Cortex of kidney (tissue), 1 donor: ENCODE measurements at places on chromosomes 12 and 14.

DNA sequence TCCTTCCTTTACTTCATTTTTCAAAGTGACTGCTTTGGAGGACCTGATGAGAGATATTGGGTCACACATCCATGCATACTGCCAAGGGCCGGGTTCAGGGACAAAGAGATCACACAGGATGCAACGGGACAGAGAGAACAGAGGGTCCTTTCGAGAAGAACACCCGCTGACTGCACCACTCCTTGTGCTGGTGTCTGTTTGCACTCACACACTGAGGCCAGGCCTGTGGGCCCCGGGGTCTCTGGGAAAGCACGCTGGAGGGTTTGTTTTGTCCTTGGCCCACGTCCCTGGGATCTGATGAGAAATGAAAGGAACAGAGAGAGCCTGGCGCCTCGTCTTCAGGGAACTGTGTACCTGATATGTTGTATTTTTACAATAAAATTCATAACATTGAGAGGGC is 42.2 kb downstream of the PAH start:
- no peak for DNase-seq

- no peak for DNase-seq
Measured at GRCh38 chr12:91364471-91365184, 182.0 kb upstream of the DCN start.

- DNase-seq = no peak
Measured at GRCh38 chr14:68284333-68284732, 464.8 kb downstream of the RAD51B start.

DNA sequence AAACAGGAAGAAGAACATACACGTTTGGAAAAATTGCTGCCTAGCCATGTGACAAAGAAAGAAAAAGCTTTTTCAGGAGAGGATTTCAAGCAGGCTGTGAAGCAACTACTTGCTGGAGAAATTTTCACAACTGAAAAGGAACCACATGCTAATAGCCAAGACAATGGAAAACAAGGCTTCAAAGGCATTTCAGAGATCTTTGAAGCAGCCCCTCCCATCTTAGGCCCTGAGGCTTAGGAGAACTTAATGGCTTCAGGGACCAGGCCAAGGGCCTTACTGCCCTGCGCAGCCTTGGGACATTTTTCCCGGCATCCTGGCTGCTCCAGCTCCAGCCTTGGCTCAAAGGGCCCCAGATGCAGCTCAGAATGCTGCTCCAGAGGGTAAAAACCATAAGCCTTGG is 255.9 kb upstream of the ARID2 start:
- no peak for DNase-seq

DNA sequence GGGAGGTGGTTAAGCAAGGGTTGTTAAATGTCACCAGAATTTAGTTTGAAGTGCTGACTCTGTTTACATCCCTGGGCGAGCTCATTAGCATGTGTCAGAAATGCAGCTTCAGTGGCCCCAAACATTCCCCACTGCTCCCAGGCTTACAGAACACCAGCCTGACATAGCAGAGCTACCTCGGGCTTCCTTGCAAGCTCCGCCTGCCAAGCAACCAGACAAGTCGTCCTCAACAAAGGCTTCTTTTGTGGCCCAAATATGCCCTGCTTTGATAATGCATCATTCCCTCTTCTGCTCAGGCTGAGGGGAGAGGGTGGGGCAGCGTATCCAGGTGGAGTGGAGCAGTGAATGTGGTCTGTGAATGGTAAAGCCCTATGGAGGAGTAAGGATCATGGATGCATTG is 28.0 kb downstream of the ERH start:
- DNase-seq = no peak

DNA sequence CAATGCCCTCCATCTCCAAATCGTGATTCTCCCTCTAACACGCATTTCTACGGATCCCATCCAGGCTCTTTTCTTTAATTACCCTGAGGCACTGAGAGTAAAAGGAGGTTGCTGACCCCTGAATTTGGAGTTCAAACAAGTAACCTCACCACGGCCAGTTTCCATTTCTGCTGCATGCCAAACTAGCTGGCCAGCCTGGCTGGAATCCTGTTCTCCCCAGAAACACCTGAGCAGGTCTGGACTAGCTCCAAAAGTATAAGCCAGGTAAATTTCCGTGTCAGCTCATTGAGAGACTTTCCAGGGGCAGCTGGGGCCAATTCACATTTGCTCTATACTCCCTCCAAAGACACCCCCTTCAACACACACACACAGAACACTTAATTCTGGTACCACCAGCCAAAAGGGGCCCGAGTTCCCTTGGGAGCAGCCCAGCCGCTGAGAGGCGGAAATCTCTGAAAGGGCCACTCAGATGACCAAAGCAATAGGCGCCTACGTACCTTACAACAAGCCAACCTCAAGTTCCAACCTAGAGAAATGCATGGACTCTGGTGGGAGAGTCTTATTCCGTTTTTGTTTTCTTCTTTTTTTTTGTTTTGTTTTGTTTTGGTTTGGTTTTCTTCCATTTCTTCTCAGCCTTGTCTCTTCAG is 131.4 kb downstream of the NDUFA12 start:
- DNase-seq = no peak

DNA sequence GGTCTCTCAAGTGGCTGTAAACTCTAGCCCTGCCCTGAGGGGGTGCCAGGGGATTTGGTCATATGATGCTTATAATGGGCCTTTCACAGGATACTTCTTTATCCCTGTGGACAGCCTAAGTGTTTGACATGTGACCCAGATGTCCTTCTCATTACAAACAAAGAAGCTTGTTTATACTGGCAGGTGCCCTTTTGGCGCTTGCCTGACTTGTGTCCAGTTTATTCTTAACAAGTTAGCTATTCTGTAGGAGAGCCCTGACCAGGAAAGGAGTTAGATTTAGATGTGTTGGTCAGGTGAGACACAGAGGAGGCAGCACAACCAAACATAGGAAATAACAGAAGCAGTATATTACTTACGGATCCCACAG is 51.9 kb downstream of the CCDC91 start:
- no peak for DNase-seq

GRCh38 chr14:99272899-99273765 is 1.1 kb upstream of the BCL11B start:
- DNase-seq = no peak

- no peak for DNase-seq
Measured at GRCh38 chr14:53510281-53510912, 357.3 kb upstream of the DDHD1 start.

GRCh38 chr14:32412532-32412931 is 83.4 kb downstream of the AKAP6 start:
- DNase-seq = no peak

GRCh38 chr12:124852329-124852831 is 11.3 kb downstream of the SCARB1 start:
- DNase-seq = no peak

- DNase-seq = no peak
Measured at GRCh38 chr12:52366738-52367485, at the start of gene KRT85. Gene KRT85 (minus strand): TSS chr12:52367481. CDS start chr12:52367405, 76 bp downstream.

DNA sequence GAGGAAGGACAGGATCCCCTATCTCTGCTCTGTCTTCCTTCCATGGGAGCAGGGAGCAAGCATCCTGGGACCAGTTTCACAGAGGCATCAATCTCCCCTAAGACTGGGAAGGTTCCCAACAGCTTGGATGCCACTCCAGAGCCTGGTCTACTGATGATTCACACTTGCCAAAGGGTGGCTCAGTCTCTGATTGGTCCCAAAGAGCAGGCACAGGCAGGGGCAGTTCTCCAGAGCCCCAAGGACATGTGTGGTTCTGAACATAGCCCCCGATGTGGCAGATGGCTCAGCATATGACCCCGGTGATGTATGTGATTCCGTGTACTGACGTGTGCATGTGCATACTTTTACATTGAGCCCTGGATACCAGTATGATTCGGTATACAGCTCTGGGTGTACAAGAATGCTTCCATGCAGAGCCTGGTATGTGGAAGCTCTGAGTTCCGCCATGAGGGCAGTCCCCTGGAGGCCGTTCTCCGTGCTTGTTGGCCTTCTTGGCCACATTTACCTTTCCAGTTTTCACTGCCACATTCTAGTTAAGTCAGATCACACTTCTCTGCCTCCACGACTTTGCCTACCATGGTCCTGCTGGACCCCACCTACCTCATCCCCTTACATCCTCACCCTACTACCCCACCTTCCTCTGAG is 21.2 kb downstream of the ITGA7 start:
- DNase-seq = no peak

GRCh38 chr14:68262567-68262966 is 443.0 kb downstream of the RAD51B start:
- DNase-seq = no peak

GRCh38 chr14:104865081-104865630 is at the start of gene CEP170B:
Gene CEP170B (plus strand): TSS chr14:104865268. CDS start chr14:104868451, 3,183 bp downstream.
- DNase-seq = no peak

- DNase-seq = no peak
Measured at GRCh38 chr12:112153893-112154219, 28.5 kb downstream of the TRAFD1 start.

- DNase-seq = no peak
Measured at GRCh38 chr12:24185782-24186181, 236.3 kb upstream of the SOX5 start.

GRCh38 chr12:29277231-29277630 is 103.7 kb downstream of the ERGIC2 start:
- DNase-seq = no peak

GRCh38 chr12:7197841-7198240 is 8.4 kb downstream of the PEX5 start:
- no peak for DNase-seq

DNA sequence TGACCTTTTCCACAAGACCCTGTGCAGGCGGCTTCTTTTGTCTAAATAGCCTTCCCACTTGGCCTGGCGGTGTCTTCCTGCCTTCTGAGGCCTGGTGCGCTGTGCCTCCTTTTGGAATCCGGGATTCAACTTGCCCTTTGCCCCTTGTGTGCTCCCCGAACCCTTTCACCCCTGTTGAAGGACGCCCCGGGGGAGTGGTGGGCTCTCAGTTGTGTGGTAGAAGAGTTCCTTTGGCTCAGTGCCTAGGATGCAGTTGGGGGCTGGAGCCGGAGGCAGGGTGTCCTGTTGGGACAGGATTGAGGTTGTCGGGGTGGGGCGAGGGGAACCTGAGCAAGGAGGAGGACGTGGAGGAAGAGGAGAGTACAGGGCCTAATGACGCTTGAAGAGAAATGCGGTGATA is 34.5 kb downstream of the KLC1 start:
- DNase-seq = no peak

DNA sequence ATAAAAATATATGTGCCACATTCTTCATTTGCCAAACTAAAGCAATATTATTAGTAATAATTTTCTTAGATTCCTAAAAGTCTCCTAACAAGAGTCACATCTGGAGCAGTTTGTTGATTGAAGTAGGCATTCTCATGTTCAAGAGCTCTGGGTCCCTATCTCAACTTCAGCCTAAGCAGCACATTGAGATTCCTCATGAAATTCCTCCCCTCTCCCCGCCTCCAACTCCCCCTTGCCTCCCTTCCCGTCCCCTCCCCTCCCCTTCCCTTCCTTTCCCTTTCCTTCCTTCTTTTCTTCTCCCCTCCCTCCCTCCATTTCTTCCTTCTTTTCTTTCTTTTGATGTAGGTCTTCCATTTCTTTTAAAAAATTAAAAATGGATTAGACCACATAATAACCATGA is 48.7 kb upstream of the NAV3 start:
- no peak for DNase-seq

GRCh38 chr12:59803735-59804134 is 207.9 kb downstream of the SLC16A7 start:
- no peak for DNase-seq

GRCh38 chr14:21820631-21821030 is 147.0 kb upstream of the OR4E1 start:
- no peak for DNase-seq

GRCh38 chr12:92144631-92145480 is 790 bp downstream of the BTG1 start:
- DNase-seq = no peak

DNA sequence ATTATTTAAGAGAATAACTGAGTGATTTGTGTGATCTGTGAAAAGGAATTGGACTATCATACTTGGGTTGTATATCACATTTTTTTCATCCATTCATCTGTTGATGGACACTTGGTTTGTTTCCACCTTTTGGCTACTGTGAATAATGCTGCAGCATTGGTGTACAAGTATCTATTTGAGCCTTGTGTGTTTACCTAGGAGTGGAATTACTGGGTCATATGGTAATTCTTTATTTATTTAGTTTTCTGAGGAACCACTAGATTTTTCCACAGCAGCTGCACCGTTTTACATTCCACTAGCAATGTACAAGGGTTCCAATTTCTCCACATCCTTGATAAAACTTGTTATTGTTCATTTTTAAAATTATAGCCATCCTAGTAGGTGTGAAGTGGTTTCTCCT is 56.1 kb downstream of the APAF1 start:
- DNase-seq = no peak

GRCh38 chr12:6810758-6811157 is 10.9 kb upstream of the GPR162 start:
- no peak for DNase-seq

GRCh38 chr14:31950764-31951637 is 126.1 kb upstream of the ARHGAP5 start:
- no peak for DNase-seq

DNA sequence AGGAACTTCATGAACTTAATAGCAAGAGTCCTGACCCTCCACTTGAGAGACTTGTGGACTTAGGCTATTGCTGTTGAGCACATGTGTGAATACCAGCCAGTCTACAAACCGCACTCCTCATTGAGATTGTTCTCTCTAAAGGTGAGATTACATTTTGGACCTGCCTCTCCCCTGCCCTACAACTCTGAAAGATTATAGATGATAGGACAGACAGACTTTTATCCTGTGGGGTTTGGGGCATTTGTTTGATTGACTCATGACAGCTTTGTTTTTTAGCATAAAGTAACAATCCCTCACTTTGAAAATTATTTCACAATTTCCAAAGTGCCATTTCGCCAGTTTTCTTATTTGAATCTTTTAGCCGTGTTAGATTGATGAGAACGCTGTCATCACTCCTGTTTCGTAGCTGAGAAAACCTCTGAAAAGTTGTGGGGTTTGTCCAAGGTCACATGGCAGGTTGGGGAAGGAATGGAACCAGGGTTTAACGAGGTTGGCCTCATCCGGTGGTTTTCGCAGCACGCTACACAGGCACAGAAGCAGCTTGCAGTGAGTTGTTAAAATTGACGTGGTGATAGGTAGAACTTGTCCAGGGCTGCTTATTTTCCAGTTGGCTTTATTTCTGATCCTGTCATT is 836 bp downstream of the EVL start:
- no peak for DNase-seq

GRCh38 chr14:99729991-99730875 is 46.1 kb downstream of the CYP46A1 start:
- no peak for DNase-seq

DNA sequence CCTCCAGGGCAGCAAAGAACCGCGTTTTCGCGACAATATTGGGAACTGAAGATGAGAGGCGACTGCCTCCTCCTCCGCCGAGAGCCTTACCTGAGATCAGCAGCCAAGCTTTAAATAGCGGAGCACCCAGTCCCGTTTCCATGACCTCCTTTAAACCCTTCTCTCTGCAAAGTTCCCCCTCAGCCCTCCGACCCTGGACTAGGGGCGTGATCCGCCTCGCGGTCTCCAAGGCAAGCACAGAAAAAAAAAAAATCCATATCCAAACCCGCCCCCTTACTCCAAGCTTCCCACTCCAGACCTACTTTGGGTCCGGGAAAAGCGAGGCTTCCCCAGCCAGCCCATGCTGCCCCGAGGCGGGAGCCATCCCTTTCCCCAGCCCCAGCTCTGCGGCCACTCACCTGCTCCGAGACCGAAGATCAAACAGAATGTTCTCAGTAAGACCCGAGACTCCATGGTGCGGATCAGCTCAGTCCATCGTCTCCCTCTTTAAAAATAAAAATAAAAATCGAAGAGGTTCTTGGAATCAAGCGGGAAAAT is 630 bp downstream of the NELL2 start:
- DNase-seq = no peak

- DNase-seq = no peak
Measured at GRCh38 chr14:104293851-104294627, 155.7 kb downstream of the KIF26A start.

- no peak for DNase-seq
Measured at GRCh38 chr12:62370189-62370588, 96.4 kb upstream of the MON2 start.
